HuH-7 (cell line): ENCODE measurements at places on chromosomes 1 and 21.

DNA sequence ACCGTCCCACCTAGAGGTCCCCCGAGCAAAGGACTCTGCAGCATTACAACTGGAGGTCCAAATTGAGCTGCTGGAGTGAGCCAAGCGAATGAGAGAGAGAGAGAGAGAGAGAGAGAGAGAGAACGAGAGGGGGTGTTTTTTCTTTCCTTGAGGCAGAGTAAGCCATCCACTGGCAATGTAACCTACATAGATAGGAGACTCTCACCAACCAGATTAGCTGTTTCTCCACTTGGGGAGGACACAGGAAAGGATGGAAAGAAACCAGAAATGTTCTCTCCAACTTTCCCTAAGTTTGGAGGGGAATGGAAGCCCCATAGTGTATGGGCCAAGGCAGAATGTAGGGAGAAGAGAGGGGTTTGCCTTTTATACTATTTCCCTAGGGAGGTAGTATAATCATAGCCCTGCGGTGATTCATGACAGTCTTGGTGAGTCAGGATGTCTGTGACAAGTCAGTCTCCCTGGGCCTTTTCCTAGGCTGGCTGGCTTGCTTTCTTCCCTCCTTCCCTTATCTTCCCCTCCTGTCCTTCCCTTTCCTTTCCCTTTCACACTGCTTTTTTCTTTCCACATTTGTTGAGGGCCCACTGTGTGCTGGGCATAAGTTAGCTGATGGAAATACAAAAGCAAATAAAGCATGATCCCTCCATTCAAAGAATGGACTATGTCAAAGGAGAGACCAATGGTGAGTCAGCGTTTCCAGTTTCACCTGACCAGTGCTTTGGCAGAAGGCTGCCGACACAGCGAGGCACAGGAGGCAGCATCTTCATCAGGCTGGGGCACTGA lies 7.1 kb downstream of the FNDC7 start:
- DNase-seq, result no peak

GRCh38 chr1:156624814-156625435 lies 5.7 kb downstream of the HAPLN2 start:
- DNase-seq, result peak; percentile 31

GRCh38 chr1:233183226-233184020 lies 112.1 kb downstream of the PCNX2 start:
- no peak for DNase-seq

DNA sequence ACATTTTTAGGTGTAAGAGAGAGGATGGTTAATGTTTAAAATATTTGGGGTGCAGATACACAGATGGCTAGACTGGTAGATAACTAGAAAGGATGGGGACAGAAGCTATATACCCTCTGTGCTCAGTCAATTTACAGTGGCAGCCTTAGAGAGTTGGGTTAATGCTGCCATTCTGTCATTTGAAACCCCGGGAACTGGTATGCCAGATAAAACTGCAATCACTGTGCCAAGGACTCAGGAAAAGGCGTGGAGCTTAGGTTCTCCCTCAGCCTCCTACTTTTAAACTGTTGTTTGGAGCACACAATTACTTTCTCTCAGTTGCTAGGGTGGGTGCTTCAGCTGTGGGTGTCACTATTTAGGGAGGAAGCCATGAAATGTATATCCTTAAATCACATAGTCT lies 90.0 kb upstream of the HNRNPU start:
- no peak for DNase-seq

- DNase-seq, result no peak
Measured at GRCh38 chr1:64107118-64107519, 96.3 kb upstream of the UBE2U start.

DNA sequence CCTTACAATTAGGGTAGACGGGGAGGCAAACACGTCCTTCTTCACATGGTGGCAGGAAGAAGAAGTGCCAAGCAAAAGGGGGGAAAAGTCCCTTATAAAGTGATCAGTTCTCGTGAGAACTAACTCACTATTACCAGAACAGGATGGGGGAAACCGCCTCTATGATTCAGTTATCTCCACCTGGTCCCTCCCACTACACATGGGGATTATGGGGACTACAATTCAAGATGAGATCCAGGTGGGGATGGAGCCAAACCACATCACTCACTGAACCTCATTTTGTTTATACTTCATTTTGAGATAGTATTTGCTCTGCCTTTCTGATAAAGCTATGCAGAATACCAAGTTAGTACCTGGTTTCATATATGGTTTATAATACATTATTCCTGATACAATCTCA lies 26.5 kb downstream of the APP start:
- no peak for DNase-seq
